Choroid plexus epithelial cell (primary cell): ENCODE measurements at places on chromosomes 1 and 21.

- DNase-seq, result no peak
Measured at GRCh38 chr1:231541842-231542241, 13.4 kb downstream of the TSNAX start.

DNA sequence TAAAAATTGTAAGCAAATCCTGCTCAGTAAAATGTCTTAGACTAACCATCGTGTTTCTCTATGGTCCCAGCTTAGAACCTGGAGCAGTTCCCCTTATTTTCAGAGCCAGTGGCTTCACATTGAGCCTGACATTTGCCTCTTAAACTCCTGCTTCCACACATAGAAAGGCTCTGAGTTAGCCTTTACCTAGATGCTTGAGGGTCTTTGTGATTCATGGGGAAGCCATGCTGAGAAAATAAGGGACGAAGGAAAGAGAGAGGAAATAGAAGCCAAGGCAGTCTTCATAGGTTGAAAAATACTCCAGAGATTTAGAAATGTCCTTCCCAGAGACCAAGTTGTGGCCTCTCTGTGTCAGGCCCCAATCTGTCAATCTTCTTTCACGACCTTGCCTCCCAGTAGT lies 16.1 kb upstream of the RBBP5 start:
- DNase-seq, result no peak

- DNase-seq, result no peak
Measured at GRCh38 chr1:200262326-200262965, 147.4 kb downstream of the ZNF281 start.

- no peak for DNase-seq
Measured at GRCh38 chr1:7418442-7419080, 352.5 kb upstream of the VAMP3 start.

- DNase-seq, result peak; percentile 49
Measured at GRCh38 chr1:55833529-55834091, 618.4 kb upstream of the USP24 start.

DNA sequence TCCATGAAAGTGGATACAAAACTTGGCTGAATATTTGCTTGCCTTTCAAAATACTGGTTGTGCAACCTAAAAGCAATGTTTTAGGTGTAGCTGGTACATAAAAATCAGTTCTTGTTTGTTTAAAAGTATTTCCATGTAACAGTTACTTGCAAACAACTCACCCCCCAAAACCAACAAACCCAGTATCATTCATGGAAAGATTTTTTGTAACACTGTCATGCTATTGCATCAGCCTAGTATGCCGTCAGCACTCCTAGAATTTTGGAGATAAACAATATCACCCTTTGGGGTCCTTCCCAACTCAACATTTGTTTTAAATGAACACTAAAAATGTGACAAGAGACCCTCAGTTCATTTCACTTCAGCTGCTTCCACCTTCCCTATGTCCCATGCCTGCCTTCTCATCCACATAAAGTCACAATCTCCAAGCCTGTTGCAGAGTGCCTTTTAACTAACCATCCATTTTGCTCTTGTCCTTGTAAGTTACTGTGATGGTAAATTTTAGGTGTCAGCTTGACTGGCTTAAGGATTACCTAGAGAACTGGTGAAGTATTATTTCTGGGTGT lies 425.3 kb downstream of the DUSP10 start:
- peak; percentile 41 for DNase-seq

GRCh38 chr1:110714374-110714995 lies 39.7 kb upstream of the KCNA3 start:
- no peak for DNase-seq

GRCh38 chr1:151371370-151372057 lies 991 bp downstream of the SELENBP1 start:
- DNase-seq, result peak; percentile 42

DNA sequence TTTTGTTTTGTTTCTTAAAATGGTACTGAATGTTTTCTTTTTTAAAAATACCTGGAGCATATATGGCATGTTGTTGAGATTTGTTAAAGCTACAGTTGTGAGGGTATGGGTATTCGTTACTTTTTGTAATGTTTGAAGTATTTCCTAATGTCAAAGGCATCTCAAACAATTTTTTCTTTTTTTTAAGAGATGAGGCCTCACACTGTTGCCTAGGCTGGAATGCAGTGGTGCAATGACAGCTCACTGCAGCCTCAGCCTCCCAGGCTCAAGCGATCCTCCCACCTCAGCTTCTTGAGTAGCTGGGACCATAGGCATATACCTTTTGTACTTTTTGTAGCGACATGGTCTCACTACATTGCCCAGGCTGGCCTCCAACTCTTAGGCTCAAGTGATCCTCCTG lies 16.1 kb downstream of the CLCN6 start:
- DNase-seq, result peak; percentile 82

DNA sequence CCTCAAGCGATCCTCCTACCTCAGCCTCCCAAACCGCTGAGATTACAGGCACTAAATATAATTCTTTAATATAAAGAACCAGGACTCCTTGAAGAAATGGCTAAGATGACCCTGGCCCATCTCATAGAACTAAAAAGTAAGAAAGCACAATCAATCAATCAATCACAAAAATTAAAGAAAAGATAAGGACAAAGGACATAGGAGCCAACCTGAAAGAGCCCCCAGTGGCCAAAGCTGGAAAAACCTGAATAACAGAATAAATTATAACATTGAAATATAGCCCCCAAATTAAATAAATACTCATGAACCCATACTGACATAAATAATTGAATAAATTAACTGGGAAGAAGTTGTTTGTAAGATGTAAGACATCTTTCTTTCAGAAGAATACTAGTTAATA lies 8.9 kb downstream of the NUP210L start:
- no peak for DNase-seq

DNA sequence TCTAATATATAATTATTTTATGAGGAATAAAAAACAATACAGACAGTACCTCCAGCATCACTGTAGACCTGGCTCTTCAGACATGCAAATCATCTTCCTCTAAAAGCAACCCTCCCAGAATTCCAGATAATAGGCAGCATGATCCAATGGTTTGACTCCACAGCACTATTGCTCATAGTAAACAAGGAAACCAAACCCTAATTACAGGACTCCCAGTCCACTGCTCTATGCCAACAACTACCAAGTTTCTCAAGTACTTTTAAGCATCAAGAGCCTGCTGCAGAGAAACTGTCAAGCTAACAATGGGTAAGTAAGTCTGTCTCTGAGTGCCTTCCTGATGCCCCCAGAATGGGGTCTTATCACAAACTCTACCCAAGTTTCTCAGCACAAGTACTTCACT lies 57.2 kb downstream of the EYA3 start:
- no peak for DNase-seq

DNA sequence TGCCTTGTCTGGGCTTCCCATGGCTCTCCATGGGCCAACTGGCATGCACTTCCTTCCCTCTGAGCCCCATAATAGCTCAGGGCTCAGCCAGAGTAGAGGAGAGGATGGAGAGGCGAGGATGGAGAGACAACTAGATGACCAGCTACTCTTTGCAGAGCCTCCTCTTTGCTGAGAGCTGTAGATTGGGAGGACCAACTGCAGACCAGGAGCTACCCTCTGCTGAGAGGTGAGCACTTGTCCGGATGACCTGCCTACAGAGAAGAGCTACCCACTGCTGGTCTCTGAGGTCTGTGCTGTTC lies 58.0 kb upstream of the ETV3 start:
- DNase-seq, result no peak

GRCh38 chr1:3807769-3808168 lies 11.5 kb upstream of the LRRC47 start:
- DNase-seq, result no peak

- DNase-seq, result no peak
Measured at GRCh38 chr1:167371030-167371429, 147.3 kb downstream of the CD247 start.

DNA sequence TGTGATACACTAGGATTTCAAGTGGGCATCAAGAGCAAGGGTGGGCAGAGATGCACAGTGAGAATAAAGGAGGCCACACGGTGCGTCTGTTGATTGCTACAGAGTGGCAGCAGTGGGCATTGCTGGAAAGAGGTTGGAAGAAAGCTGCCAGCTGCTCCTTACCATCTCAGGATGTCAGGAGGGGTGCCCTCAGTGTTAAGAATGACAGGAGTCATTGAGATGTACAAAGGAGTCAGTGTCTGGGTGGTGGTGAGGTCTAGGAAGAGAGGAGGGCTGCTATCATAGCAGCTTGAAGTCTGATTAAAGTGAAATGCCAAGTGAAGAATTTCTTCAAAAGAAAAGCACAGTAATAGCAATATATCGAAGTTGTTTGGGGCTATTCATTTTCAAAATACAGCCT lies 992.7 kb downstream of the TTLL7 start:
- no peak for DNase-seq

GRCh38 chr1:186298851-186299250 lies 76.2 kb downstream of the TPR start:
- no peak for DNase-seq

DNA sequence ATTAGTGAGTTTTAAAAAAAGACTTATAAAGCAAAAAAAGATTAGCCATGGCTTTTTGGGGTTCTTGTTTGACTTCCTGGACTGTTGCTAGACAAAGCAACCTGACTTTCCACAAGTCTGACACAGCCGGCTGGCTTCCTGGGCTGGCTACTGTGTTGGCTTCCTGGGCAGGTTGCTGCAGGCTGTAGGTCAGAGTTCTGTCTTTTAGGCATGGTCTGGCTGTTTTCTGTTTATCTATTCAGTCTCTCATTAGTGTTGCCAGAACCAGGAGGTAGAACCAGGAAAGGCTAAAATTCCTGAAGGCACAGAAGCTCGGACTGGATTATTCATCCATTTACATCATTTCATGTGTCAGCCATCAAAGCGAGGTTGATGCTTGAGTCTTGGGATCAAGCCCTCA lies 88.6 kb upstream of the SLC35F3 start:
- DNase-seq, result no peak
